ENCODE measurements at places on chromosomes 1 and 21.

GRCh38 chr1:12450090-12450755 is 167.8 kb downstream of the DHRS3 start:
- DNase-seq: no peak

DNA sequence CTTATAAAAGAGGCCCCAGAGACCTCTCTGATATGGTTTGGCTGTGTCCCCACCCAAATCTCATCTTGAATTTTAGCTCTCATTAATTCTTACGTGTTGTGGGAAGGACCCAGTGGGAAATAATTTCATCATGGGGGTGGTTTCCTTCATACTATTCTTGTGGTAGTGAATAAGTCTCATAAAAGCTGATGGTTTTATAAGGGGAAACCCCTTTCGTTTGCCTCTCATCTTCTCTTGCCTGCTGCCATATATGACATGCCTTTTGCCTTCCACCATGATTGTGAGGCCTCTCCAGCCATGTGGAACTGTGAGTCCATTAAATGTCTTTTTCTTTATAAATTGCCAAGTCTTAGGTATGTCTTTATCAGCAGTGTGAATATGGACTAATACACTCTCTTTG is 22.5 kb upstream of the NEK7 start:
- no peak for DNase-seq

- no peak for DNase-seq
Observed at GRCh38 chr1:197750366-197750765, 24.9 kb downstream of the DENND1B start.

DNA sequence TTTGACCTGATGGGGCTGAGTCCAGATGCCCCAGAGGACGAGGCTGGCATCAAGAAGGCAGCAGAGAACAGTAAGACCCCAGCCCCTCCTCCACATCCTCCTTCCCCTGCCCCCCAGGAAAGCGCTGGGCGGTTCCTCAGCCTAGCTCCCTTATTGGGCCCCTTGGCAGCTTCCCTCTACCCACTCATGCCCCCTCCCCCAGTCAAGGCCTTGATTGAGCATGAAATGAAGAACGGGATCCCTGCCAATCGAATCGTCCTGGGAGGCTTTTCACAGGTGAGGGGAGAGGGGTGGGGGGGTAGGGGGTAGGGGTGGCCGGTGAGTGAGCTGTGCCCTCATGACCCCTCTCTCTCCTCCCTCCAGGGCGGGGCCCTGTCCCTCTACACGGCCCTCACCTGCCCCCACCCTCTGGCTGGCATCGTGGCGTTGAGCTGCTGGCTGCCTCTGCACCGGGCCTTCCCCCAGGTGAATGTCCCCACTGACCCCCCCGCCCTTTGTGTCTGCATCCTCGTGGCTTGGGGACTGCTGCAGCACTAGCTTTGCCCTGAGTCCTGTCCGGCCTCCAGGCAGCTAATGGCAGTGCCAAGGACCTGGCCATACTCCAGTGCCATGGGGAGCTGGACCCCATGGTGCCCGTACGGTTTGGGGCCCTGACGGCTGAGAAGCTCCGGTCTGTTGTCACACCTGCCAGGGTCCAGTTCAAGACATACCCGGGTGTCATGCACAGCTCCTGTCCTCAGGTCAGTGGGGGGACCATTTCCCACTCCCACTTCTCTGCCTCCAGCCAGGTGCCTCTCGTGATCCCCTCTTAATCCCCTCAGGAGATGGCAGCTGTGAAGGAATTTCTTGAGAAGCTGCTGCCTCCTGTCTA is 3.2 kb downstream of the LYPLA2 start:
- no peak for DNase-seq

- DNase-seq: no peak
Observed at GRCh38 chr1:156726549-156727226, 1.6 kb upstream of the METTL25B start.

DNA sequence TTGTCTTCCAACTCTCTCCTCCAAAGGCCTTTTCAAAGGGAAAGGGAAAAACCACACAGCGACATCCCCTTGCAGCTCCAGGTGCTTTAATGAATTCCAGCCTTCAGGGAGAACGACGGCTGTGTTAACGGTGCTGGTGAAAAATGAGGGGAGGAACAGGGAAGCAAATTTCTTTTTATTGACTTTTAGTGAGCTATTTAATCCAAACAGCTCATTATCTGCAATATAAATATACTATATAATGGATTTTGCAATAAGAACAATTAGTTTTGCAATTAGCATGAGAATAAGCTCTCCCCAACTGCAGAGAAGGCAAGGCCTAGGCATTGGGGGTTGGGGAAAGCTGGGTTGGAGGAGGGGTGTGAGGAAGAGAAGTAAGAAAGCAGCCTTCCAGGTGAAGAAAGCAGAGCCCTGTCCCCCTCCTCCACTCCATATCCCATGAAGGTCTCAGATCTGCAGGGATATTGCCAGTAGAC is 159.0 kb upstream of the ZC3H12A start:
- DNase-seq: no peak
